ENCODE measurements at places on chromosomes 11 and 22.

- DNase-seq: peak; percentile 90
Measured at GRCh38 chr11:83051760-83052671, 19.7 kb downstream of the RAB30 start.

DNA sequence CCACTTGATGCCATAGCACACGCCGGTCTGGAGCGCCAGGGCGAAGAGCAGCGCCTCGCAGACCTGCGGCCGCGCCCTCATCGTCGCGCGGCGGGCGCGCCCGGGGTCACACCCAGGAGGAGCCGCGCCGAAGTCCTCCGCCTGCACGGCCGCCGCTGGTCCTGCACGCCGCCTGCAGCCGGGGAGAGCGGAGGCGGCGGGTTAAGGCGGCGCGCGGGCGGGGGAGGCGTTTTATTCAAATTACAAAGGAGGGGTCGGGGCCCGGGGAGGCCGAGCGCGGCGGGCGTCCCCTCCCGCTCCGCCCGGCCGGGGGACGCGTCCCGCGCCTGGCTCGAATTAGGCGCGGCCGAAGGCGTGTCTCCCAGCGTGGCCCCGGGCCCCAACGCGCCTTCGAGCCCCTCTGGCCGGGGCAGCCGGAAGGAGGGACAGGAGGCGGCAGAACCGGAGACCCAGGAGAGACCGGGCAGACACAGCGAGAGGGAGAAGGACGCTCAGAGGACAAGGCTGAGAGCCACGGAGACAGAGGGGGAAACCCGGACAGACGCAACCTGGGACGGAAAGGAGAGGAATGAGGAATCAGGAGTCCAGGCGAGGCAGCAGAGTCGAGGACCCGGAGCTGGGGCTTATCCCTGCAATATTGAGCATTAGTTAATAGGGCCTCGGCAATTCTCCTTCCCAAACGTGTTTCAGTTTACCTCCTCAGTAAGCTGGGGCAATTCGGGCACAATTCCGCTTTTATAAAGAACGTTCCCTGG is at the start of gene WNT11:
WNT11 (minus strand) TSS at position 176 of the 755 bp plus-strand sequence; CDS start at position 81, 95 bp downstream.
- no peak for DNase-seq

DNA sequence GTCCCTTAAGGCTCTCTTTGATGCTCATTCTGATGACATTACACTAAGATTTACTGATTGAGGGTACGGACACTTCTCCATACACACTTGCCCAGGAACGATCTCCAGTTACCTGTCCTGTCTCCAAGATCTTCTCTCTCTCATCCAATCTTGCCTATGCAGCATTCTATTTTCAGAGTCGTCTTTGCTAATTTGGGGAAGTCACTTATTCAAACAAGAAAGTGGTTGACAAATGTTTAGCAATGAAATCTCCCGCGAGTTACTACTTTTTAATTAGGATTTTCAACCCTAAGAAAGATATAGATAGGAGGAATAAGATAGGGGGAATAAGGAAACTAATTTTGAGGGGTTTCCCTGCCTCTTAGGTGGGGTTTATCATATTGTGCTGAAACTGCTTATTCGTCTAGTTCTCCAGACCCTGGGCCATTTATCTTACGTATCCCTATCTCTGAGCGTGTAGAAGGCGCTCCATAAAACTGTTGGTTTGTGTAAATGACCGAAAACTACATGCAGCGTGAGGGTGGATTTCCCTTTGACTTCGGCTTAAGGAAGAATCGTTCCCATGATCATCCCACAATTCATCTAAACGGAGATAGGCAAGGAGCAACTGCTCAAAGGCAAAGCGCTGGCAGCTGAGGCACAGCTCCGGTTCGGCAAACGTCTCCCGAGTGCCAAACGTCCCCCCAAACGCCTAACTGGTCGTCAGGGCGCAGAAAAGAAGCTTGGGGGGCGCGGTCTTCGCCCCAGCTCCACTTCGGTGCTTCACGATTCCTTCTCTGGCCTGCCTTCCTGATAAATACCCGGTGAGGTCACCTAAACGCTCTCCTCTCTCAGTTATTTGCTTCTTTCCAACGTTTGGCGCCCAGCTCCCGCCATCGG is 804 bp downstream of the APIP start:
- no peak for DNase-seq

DNA sequence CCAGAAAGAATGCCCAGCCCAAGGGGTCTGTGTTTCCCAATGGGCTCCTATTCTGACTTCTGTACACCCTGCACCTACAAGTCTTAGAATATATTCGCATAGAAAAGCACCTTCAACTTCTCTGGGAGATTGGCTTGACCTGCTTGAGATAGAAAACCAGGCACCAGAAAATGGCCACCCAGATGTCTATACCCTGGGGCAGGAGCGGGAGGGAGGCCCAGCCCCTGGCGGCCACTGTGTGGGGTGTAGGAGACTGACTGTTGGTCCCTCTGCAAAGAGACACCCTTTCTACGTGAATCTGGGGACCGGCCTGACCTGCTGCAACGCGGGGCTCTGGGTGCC is 8.5 kb downstream of the DENND6B start:
- peak; percentile 25 for DNase-seq

DNA sequence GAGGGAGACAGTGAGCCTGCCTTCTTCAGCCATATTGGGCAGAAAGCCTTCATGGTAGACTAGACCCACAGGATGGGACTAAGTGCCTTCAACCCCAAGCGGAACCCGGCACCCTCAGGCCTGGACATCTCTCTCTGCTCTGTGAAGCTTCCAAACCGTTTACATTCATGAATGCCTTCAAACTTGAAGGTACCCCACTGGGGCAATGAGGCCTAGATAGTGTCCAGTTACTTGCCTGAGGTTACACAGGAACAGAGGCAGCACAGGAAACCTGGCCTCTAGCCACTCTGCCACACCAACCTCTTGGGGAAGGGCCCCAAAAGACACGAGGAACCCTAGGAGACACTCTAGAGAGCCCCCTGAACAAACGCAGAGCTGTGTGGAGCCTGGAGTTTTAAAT is 14.5 kb upstream of the CYP2R1 start:
- DNase-seq: no peak

- DNase-seq: no peak
Measured at GRCh38 chr11:73944901-73945300, 5.9 kb upstream of the DNAJB13 start.

- DNase-seq: no peak
Measured at GRCh38 chr11:131530407-131530806, 160.0 kb downstream of the NTM start.

GRCh38 chr22:20412474-20413216 is 18.7 kb downstream of the ZNF74 start:
- DNase-seq: no peak

- DNase-seq: no peak
Measured at GRCh38 chr11:102831489-102832440, 11.6 kb downstream of the MMP3 start.

- no peak for DNase-seq
Measured at GRCh38 chr11:12539572-12539971, 134.6 kb upstream of the TEAD1 start.

GRCh38 chr11:64720167-64720566 is 2.8 kb downstream of the NRXN2 start:
- DNase-seq: no peak

DNA sequence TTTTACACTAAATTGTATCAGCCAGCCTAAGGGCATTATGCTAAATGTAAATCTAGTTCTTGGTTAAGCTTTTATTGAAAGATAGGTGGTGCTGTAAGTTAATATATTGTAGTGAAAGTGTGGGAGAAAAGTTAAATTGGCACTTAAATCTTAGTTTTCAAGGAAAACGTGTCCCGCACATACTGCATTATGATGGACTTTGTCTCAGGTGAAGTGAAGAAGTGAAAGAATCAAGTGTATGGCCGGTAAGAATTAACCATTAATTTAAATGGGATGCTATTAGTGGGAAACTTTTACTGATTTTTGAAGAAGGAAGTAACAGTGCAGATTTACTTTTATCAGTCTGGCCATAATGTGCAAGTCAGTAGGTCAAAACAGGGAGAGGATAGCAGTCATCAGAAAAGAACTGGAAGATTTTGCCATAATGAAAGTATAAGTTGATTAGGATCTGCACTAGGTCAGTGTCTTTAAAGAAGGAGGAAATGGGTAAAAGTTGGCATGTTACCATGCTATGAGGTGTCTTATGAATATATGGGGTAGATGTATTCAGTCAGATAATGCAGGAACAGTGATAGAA is 81.6 kb downstream of the PDHX start:
- no peak for DNase-seq

GRCh38 chr11:121122328-121122727 is 21.3 kb downstream of the TECTA start:
- DNase-seq: no peak

- DNase-seq: no peak
Measured at GRCh38 chr22:29886596-29886995, 3.6 kb downstream of the MTMR3 start.

DNA sequence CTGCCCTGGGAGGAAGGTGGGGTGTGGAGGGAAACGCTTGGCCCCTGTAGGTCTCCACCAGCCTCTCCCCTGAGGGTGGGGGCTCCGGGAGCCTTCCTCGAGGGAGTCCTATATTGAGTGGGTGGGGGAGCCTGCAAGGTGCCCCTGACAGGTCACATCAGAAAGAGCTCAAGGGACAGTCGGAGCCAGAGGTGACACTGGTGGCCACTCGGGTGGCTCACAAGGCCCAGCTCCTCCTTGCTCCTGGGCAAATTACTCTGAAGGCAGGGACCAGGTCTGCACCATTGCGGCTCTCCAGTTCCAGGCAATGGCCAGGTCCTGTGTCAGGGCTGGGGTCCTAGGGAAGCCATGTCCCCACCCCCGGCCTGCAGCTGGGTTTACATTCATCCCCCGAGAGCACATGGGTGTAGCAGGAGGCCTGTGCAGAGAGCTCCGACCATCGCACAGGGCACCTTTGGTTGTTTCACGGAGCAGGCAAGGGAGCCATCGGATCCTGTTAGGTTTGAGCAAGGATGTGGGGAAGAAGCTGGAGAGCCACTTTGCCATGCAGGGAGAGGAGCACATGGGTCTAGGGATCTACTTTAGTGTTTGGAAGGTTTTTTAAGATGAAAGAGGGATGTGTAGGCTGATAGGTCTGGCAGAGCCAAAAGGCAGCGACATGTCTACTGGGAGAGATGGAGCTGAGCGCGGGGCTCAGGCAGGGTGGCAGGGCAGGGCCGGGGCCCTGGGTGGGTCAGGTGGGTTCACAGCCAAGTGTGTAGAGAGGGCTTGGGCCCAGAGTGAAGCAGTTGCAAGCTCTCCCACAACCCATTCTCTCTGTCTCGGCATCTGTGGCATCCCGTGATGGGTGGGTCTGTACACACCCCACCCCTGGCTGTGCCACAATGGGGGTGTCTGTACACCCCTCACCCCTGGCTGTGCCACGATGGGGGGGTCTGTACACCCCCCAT is 14.8 kb downstream of the CCND1 start:
- no peak for DNase-seq

DNA sequence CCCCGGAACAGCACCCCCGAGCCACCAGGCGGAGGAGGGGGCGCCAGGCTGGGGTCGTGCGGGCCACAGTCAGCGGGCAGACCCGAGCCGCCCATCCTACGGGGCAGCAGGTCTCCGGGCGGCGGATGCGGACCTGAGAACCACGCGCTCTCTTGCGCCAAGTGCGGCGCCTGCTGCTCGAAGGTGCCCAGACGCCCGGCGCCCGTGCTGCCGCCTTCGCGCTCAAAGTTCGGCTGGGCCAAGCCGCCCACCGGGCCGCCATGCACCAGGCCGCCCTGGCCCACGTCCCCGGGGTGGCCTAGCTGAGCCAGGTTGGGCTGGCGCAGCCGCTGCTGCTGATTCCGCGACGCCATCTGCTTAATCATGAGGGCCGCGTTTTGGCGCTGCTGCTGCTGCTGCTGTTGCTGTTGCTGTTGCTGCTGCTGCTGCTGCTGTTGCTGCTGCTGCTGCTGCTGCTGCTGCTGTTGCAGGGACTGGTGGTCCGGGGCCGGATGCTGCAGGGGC is 3.0 kb downstream of the MN1 start:
- DNase-seq: no peak

GRCh38 chr11:2092956-2093412 is 46.2 kb downstream of the IGF2 start:
- DNase-seq: peak; percentile 95

DNA sequence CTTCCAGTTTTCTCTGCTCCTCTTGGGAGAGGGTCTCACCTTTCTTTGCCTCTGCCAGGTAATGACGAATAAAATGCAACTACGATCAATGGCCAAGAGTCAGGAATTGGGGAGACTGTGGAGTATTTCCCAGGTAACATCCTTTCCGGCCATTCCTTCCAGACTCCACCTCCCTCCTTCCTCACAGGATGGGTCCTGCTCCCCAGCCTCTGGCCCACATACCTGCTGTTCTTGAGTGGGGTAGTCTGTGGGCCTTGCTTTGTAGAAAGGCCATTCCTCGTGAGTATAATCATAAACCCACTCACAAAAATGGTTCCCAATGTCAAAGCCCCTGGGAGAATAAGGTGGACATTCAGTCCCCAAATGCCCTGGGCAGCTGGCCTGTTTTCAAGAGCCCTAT is 1.5 kb upstream of the CPT1B start:
- DNase-seq: no peak

DNA sequence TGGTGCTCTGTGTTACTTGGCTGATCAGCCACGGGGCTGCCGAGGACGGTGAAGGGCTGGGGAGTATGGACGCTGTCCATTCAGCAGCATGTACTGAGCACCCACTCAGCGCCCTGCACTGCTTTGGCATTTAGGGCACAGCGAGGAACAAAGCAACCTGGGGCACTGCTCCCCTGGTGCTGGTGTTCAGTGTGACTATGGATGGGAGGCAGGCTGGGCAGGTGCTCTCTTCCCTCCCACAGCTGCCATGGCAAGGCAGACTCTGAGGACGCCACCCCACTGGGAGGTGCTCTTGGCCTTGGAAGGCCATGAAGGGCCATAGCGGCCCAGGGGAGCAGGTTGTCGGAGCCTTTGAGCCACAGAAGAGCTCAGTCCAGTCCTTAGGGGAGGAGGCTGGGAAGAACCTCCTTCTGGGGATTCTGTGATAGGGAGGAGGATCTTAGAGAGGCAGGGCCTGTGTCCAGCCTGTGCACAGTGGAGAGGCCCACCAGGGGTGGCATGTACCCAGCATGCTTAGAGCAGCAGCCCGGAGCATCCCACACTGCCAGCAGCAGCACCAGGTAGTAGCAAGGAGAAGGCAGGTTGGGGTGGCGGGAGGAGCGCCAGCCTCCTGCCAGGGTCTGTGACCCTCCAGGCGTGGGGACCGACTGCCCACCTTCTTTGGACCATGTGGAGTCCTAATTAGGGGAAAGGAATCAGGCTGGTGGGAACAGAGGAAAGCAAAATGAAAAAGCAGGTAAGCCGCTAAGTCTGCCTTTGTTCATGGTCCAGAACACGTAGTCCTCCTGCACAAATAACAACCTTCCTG is 141.8 kb downstream of the MPPED1 start:
- DNase-seq: no peak

GRCh38 chr11:94788396-94788795 is 20.2 kb downstream of the AMOTL1 start:
- DNase-seq: no peak
